Activated T-helper 9 cell treated with anti-CD3 and anti-CD28 coated beads, Interleukin-2, amount 50 U/mL, for 16 hours (primary cell): ENCODE measurements at places on chromosomes 12 and 14.

GRCh38 chr14:22533057-22533704 lies 55.8 kb downstream of the DAD1 start:
- DNase-seq = no peak

GRCh38 chr12:101743242-101743641 lies 4.0 kb upstream of the SYCP3 start:
- DNase-seq = no peak

- no peak for DNase-seq
Observed at GRCh38 chr14:94571395-94571794, 9.8 kb upstream of the SERPINA5 start.

DNA sequence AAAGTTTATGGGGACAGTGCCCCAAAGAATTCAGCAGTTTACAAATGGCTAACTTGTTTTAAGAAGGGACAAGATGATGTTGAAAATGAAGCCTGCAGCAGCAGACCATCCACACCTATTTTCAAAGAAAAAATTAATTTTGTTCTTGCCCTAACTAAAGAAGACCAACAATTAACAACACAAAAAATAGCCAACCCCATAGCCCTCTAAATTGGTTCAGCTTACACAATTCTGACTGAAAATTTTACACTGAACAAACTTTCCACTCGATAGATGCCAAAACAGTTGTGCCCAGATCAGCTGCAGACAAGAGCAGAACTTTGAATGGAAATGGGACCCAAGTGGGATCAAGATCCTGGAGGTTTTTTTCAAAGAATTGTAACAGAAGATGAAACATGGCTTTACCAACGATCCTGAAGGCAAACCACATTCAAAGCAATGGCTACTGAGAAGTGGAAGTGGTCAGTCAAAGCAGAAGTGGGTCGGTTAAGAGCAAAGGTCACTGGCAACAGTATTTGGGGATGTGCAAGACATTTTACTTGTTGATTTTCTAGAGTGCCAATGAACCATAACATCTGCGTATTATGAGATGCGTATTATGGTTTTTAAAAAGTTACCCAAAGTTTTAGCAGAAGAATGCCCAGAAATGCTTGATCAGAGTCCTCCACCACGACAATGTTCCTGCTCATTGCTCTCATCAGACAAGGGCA lies 30.0 kb downstream of the SLC39A9 start:
- no peak for DNase-seq

DNA sequence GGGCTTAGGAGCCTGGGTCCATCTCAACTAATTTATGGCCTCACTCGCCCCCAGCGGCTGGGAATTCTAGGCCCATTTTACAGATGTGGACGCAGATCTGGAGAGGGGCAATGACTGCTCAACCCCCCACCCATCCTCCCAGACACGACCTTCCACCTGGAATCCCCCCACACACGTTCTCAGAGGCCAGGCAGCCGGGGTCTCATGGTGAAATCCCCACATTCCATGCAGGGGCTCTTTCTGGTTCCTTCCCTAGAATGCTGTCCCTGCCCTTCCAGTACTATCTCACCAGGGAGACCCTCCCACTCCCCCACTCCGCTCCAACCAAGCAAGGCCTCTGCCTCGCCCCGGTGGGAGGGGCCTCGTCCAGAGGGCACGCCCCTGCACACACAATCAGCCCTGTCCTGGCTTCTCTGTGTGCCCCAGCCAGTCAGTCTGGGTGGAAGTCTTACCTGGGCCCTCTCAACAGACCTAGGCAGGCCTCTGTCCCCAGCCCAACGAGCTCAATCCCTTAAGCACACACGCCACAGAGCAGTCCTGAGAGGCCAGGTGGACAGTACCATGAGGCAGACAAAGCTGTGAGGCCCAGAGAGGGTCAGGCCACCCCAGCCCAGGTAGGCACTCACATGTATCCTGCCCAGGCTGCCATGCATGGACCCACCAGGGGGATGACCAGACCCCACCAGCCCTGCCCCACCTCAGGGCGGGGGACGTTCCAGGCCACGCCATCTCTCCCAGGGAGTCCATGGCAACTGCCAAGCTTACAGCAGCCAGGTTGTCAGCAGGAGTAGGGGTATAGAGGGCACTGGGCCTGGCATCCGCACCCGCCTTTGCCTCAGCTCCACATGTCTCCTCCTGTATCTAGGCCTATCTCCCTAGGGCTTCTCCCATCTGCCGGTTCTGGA lies 1.3 kb upstream of the ANKRD9 start:
- no peak for DNase-seq

- no peak for DNase-seq
Observed at GRCh38 chr14:74919421-74920165, 3.5 kb downstream of the RPS6KL1 start.

- no peak for DNase-seq
Observed at GRCh38 chr14:95163666-95164065, 6.3 kb upstream of the DICER1 start.

DNA sequence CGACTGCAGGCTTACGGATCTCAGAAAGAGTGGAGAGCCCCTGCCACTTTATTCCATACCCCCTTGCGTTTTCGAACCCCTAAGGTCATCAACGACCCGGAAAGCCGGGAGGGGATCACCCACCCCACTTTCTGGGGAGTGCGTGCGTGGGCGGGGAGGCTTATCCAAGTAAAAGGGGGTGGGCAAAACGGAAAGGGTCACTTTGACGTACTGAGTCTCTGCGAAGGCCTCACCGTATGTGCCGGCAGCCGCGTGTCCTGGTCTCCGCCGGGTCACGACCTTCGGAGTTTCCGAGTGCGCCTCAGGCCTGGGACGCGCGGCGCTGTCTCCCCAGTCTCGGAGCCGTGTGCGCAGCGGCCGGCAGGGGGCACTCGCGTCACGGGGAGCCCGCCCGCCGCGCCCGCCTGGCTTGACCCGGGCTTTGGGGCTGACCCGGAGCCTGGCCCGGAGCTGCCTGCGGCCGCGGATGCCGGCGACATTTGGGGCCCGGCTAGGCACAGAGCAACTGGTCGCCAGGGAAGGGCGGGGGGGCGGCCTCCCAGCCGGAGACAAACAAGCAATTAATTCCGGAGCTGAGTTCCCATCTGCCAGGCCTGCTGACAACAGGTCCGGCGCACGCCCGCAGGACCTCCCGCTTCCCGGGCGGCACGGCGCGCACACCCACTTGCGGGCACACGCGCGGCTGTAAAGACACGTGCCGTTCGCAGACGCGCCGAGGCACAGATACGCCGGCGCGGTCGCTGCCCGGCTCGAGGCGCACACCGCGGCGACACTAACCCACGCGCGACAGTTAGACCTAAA lies 890 bp upstream of the KIF26A start:
- peak; percentile 45 for DNase-seq

DNA sequence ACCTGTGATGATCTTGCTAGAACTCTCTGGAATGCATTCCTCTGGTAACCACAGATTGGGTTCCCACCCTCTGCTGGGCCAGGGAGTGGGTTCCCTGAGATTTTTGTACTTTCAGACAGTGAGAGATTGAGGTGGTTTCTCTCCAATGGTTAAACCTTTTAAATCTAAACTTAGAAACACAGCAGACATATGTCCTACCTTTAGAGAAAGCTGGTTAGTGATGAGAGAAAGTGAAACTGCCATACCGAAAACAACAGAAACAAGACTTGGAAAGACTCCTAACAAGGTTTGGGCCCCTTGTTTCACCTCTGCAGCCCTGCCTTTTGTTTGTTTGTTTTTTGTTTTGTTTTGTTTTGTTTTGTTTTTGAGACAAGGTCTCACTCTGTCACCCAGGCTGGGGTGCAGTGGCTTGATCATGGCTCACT lies 9.7 kb upstream of the SGPP1 start:
- no peak for DNase-seq

DNA sequence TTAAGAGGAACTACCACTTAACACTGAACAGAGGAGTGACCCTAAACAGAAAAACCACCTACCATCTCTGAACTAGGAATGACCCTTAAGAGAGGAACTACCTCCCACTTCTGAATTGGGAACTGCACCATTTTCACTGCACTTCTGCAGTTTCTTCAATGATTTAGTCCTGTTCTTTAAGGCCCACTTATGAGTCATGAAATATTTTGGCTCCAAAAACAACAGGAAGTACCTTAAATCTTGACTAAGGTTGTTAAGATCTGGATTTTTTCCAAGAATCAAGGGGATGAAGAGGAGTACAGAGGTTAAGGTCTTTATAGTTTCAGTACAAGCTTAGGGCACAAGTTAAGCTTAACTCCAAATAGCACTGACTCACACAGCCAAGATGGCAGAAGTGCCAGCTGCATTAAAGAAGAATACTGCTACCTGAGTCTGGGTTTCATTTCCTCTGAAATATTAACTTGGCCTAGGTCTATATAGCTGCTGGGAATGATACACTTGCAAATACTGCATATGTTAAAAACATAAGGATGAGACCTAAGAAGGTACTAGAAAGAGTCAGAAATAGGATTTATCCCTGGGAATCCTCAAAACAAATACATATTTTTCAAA lies 4.2 kb downstream of the NPC2 start:
- DNase-seq = no peak

DNA sequence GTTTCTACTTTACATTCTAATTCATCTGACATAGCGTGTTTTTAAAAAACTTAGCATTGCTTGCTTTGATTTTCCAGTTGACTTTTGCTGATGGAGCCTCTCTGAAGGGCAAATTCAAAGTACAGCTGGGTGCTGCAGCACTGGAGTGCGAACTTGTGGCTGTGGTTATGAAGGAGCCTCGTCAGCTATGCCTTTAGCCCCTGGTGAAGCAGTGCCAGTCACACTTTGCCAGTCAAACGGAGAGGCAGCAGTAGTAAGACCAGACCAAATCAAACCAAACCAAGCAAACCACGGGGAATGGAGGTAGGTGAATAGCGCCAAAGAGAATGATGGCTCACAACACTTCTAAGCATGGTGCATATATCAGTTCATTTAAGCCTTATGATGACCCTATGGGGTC lies 15.1 kb upstream of the SLC38A2 start:
- DNase-seq = no peak

DNA sequence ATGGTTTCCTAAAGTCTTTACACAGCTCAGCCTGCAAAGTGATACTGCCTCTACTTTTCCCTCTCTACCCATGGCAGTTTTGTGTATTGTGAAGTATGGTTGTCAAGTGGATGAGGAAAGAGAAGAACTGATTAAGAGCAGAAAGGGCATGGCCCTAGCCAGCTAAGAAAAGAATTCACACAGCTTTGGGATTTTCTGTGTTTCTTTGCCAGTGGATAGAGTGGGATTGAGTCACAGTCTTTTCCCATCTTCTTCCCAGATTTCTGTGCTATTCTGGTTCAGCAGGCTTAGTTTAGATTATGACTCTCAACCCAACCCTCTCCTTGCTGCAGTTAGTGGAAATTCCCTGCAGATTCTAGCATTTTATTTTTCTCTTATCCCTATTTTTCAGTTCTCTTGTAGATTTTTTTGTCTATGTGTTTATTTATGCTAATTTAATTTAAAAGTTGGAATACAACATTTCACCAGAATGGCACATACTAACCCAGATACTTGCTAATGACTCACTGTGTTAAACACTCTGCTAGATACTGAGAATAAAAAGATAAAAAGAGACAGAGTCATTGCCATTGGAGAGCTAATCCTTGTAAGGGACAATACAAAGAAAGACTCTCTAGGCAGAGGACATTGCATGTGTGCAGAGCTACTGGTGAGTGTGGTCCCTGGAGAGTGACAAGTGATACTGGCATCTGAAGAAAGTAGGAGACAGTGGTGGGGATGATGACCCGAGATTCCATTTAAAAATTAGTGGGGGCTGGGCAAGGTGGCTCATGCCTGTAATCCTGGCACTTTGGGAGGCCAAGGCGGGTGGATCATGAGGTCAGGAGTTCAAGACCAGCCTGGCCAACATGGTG lies 106.3 kb downstream of the ST8SIA1 start:
- DNase-seq = no peak

DNA sequence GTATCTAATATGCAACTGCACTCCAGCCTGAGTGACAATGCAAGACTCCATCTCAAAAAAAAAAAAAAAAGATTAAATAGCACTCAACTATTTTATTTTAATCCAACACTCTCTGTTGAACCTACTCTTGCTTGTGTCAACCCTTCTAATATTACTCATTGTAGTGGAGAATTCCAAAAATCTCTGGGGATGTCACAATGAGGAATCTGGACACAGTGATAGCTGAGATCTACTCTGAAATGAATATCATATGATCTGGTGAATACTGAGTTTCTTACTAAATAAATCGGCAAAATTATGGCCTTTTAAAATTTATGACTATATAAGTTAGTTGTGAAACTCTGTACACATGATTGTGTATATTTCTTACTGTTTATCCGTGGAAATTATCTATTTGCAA lies 418.2 kb downstream of the BCAT1 start:
- no peak for DNase-seq

DNA sequence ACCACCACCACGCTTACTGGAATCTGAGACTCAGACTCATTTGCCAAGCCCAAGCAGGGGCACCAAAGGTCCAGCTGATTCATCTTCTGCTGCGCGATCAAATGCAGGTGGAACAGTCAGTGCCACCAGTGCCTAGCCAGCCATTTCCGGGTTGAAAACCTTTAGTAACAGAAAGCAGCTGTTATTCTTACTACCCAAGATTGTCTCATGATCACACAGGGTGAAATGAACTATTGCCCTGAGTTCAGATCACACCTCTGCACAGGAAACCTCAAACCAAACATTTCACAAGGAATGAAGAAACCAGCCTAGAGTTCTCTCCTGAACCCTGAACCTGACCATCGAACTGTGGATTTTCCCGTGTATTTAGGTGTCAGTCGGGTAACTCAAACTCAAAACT lies 88.9 kb downstream of the RIMBP2 start:
- DNase-seq = no peak

DNA sequence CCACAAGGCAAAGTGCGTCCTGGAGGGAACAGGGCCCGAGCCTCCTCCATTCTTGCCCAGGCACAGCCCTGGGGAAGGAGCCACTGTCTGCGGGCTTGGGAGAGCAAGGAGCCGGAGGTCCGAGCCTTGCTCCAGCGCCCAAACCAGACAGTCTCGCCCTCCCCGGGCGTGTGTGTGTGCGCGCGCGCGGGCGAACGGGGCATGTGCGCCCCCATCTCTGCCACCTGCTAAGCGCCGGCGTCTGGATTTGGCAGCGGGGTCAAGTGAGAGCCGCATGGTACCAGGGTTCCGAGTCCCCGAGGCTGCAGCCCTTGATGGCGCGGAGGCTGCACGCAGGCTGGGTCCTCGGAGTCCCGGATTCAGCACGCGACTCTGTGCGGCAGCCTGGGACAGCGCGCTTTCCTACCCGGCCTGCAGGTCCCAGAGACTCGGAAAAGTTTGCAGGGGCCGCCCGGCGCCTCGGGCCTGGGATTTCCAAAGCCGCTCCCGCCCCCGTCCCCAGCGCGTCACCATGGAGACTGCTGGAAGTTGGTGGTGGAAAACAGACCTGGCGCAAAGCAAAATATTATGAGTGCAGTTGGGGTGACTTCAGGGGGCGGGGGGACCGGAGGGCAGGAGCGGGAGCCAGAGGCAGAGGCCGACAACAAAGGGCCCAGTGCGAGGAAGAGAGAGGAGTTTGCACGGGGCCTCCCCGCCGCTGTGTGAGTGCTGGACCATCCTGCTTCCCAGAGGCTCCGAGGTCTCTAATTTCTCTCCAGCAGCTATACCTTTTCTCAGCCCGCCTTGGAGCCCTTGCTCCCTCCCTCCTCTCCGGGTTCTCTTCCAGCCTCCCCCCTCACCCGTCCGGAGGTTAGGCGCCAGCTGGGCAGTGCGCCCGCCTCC lies 4.2 kb downstream of the RFX4 start:
- DNase-seq = no peak
